Globus pallidus (tissue), 1 donor: ENCODE measurements at places on chromosomes 7 and 10.

DNA sequence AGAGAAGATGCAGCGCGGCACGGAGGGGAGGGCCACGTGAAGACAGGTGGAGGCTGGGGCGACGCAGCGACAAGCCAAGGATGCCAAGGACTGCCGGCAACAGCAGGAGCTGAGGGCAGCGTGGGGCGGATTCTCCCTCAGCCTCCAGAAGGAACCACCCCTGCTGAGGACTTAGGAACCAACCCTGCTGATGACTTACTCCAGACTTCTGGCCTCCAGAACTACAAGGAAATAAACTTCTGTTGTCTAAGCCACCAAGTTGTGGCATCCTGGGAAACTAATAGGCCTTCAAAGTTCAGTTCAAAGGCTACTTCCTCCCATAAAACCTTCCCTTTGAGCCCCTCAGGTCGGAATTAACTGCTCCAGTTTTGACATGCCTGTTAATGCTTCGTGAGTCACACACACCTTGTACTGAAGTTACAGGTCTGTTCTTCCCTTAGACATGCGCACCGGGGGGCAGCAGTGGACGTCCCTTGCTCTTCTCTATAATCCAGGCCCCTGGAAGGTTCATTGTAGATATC is 88.4 kb upstream of the RHEB start:
- no peak for DNase-seq

DNA sequence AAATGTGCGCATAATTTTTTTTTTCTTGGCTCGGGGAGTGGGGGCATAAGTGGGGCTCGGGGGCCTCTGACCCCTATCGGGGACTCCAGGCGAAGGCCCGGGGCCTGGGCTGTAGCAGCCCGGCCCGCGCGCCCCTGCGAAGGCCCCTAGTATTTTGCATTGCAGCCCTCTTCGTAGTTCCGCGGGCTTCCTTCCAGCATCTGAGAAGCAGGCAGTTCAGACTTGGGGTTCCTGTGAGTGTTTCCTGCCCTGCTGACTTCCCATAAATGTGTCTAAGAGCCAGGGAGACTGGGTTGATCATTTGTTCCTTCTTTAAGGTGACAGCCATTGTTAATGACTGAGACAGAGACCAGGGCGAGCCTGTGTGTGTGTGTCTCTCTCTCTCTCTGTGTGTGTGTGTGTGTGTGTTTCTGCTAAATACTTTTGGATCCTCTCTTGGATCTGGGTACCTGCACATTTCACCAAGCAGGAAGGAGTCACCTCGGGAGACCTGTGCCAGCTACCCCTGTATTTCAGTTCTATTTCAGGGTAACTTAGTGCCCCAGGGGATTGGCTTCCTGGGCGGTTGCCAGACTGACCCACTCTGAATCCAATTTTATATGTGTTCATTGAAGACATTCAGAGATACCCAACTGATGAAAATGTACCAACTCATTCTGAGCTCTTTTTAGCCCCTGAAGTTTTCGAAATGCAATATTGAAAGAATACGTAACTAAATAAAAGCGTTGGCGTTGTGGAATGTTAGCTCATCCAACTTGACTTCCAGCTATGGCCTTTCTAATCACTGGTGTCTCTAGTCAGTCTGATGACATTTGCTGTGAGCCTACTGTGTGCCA is 805 bp downstream of the MSRB2 start:
- peak; percentile 55 for DNase-seq

GRCh38 chr10:69359594-69359993 is 57.1 kb downstream of the TACR2 start:
- DNase-seq = no peak

- DNase-seq = peak; percentile 42
Measured at GRCh38 chr7:116417593-116418345, 81.8 kb upstream of the CAV2 start.

DNA sequence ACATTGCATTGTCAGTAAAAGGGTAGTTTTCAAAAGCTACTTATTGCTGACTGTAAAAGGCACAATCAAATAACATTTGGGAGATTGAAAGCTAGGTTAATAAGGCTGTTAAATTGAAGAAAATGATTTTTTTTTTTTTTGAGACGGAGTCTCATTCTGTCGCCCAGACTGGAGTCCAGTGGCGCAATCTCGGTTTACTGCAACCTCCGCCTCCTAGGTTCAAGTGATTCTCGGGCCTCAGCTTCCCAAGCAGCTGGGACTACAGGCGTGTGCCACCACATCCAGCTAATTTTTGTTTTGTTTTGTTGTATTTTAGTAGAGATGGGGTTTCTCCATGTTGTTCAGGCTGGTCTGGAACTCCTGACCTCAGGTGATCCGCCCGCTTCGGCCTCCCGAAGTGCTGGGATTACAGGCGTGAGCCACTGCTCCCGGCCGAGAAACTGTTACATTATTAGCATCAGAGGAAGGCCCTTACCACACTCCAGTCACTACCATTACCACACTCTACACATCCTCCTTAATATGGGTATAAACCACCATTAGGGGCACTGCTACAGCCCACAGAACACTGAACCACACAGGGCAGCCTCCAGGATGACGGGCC is 1.0 kb downstream of the CYP51A1 start:
- no peak for DNase-seq
